Sciatic nerve (tissue), 2 donors: ENCODE measurements at places on chromosomes 12 and 14. TPM values are rescaled to one million over a fixed set of nuclear protein-coding genes. Genes with fewer than 3 reads are reported as not detected.

KCNA5 gene
- 0.45 TPM for total RNA-seq

- no peak for DNase-seq
Observed at GRCh38 chr12:122145505-122146330, 28.3 kb downstream of the IL31 start.

RPGRIP1 gene
- 0.45 TPM for total RNA-seq

- no peak for DNase-seq
Observed at GRCh38 chr12:118398940-118399339, 22.6 kb downstream of the SUDS3 start.

DNA sequence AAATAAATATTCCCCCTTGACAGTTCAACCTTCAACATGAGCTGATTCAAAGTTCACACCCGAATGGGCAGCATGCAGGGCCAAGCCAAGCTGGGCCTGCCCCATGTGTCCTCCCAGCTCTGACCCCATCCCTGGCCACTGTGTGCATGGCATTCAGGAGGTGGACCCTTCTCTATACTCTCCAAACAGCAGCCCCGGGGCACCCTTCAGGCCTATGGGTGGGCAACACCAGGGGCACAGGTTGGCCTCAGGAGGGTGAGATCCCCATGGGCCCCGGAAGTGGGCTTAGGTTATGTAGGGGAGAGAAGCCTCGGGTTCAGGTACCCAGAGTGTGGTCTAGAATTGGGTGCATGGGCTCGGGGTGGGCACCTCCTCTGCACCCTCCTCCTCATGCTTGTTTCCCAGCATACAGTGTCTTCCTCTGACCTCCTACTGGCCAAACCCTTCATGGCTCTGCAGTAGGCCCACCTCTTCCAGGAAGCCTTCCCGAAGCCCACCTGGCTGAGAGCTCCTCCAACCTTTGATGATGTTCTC lies 31.5 kb upstream of the BCL7A start:
- DNase-seq, result no peak

DNA sequence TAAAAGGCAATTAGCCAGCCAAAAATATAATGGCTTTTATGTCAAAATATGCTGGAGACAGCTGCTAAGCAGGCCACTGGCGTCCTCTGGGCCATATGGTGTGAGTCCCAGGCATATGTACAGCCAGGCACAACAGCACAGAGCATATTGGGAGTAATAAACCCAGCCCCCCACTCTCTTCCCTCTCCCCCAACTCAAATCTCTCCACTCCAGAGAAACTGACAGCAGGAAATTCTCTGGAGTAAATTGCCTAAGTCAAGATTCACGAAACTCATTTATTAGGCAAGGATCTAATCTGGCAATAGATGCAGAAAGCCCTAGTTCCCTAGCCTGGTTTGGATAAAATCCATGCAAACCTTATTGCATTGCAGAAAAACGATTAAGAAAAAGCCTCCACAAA lies 147.9 kb upstream of the SEL1L start:
- no peak for DNase-seq

- DNase-seq, result no peak
Observed at GRCh38 chr12:6863586-6864321, 3.6 kb upstream of the TPI1 start.

MPHOSPH9 gene
- total RNA-seq, result 22.9 TPM

MYRFL gene
- not detected for total RNA-seq
